ENCODE measurements at places on chromosomes 6 and 20. TPM values are rescaled to one million over a fixed set of nuclear protein-coding genes. Genes with fewer than 3 reads are reported as not detected.
A peak's percentile ranks its signal among the peaks of the same experiment; 100 is the strongest.

The KIAA0408 gene
- not detected for total RNA-seq

The CAP2 gene
- 2.1 TPM for total RNA-seq

- DNase-seq, result no peak
Observed at GRCh38 chr6:170420791-170421776, 114.5 kb downstream of the FAM120B start.

DNA sequence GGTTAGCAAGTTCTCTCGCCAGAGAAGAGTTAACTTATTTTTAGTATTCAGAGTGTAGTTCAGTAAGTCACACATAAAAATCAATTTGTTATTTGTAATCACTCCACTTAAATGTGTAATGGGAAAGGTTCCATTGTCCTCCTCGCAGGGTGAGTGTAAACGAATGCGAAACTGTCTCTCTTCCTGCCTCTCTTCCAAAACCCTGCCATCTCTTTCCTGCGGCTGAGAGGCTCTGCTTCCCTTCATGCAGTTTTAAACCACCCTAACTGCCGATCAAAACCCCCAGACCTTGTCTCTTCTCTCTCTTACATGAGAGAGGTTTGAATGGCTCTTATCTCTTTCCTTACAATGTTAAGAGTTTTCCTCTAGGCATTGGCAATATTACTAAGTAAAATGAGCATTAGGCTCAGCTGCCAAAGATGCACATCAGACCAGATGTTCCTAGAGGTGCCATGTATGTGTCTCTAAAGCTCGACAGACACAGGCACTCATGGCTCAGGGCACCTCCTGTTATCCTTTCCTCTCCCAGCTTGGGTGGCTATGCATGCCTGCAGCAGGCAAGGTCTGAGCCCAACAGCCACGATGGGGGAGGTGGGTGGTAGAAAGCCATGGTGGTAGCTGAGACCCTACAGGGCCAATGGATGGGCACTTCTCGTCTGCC lies 91.2 kb downstream of the JARID2 start:
- no peak for DNase-seq

The ZFP57 gene
- total RNA-seq, result 0.90 TPM

DNA sequence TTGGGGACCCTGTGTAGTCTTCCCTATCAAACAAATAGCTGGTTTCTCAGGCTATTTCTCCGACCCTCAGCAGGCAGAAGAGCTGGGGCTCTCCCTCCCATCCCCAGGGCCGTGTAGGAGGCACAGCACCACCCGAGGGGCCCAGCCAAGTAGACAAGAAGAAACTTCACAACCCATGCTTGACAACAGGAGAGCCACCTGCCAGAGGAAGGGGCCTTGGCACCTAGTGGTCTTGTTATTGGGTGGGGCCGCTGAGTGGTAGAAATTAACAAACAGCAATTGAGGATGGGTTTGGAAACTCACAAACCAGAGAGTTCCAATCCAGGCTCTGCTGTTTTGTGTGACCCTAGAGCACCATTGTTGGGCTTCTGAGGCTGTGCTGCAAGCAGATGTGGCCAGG lies 108.5 kb upstream of the CHD6 start:
- DNase-seq, result no peak

DNA sequence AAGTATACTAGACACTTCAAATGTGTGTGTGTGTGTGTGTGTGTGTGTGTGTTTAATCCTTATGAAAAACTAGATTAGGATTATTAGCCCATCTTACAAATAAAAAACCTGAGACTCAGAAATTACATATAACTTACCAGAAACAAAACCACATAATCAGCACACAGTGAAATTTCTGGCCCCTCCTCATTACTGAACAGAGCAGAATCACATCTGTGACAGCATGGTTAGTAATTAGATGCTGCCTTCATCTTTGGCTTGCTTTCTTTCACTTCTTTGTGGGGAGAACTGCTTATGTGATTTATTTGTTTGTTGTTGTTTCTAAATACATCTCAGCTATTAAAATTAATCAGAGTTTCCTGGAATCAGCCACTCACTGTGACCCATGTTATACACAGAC lies 267.1 kb downstream of the TENT5A start:
- no peak for DNase-seq

DNA sequence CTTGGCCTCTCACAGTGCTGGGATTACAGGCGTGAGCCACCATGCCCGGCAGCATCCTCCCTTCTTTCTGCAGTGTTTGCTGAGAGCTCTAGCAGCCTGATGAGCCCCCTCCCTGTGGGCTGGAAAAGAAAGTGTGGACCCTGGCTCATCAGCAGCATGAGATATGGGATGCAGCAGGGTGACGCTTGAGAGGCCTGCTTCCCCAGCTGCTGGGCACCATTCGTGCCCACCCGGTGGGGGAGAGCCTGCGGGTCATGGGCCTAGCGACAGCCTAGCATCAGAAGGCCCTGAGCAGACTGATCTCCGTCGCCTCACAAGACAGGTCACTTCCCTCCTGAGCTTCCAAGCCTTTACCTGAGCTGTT lies 16.0 kb upstream of the CCDC167 start:
- no peak for DNase-seq

The FAM50B gene
- total RNA-seq, result 10.3 TPM

DNA sequence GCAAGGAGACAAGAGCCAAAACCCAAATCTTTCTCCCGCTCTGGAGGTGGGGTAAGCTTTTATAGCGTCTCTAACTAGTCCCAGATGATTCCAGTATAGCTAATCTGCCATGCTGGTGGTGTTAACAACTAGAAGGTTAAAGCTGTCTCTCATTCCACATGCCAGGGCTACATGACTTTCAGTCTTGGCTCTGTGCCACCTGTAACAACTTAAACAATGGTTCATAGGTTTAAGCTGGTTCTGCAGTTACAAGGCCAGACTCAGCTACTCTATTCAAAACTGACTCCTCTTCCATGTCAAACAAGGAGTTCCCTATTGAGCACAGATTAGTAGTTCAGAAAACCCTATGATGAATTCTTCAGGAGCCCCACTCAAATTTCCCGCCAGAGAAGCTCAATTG lies 128.9 kb downstream of the ELOVL4 start:
- peak; percentile 31 for DNase-seq
